ENCODE measurements at places on chromosomes 5 and 9.

DNA sequence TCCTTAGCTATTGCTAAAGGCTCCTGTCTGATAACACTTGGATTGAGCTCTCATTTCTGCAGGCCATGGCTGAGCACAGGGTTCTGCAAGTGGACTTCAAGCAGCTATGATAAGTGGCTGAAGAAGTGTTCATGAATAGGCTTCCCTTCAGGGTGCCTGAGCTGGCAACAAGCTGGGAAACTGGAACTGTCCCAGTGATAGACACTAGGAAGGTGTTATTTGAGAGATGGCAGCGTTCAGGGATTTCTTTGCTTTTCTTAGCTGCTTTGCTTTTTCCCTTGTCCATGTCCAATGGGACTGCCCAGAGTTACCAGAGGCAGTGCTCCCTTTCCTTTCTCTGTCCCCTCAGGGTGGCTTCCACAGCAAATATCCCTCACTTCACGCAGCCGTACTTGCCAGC lies 75.8 kb downstream of the INIP start:
- DNase-seq: no peak

- no peak for DNase-seq
These were observed 662 bp downstream of the SUSD3 start for GRCh38 chr9:93059011-93059714.

DNA sequence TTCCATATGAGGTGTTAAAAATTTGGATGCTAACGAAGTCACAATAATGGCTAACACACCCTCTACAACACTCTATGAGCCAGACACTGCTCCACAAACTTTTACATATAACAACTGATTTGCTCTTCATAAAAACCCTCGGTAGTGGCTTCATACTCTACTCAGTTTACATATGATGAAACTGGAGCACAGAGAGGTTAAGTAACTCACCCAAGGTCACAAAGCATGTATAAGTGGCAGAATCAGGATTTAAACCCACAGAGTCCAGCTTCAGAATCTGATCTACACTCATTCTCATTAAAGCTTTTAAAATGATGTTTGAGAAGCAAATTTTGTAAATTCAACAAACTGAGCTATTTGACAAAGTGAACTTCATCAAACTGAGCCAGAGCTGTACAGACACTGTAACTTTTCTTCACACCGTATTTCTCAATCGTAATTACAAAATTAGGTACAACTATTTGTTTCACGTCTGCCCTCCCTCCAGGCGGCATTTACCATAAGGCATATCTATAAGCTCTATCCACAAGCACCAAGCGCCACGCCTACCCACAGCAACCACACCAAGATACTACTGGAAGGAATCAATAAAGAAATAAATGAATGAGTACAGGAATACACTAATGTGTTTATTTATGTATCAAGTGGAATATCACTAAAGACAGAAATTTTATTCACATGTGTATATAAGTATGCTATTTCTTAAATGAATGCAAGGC lies 24.3 kb downstream of the TTC39B start:
- DNase-seq: no peak

GRCh38 chr5:142830241-142831008 lies 60.2 kb downstream of the ARHGAP26 start:
- no peak for DNase-seq

DNA sequence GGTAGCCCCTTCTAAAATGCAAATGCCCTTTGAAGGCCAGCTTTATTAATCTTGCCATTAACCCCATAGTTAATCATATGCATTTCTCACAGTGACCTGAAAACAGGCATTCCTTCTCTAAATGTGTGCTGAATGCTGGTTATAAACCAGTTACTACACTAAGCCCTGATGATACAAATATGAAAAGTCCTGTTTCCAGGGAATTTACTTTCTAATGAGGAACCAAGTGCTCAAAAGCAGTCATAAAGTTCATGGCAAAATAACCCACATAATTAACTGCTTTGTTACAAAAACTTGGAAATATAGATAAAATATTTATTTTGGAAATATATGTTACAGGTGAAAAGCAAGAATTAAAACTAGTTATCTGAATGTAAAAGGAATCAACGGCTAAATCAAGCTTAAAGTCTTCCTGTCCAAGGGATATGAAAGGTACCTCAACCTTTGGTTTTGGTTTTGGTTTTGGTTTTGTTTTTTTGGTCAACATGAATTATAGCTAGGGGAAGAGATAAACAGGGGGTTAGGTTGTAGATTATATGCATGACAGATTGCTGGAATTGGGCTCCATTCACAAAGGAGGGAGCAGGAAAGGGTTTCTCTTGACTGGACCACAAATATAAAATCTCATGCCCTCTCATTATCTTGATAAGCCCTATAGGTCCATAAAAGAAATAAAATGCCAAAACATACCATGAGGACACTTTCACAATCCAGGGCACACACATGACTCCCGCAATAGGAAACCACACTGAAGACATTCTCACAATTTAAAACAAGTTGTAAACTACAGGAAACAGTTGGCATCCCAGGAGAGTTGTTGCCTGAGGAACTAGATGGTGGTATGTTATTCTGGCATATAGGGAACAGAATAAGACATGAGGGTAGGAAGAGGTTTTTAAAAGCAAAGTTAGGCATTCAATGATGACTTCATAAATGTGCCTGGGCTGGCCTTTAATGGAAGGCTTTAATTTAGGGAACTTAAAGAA lies 46.7 kb upstream of the MACIR start:
- no peak for DNase-seq

DNA sequence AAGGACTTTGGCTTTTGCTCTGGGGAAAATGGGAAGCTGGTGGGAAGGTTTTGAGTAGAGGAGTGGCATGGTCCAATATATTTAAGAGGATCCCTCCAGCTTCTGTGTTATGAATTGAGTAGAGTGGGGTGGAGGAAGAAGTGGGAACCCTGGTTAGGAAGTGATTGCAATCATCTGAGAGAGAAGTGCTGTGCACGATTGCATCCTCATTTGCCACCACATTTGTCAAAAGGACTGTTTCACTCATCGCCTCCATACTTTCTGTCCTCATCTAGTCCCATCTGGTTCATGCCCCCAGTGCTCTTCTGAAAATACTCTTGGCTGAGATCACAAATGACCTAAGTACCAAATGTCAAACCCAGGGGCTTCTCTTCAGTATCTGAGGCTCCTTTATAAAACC lies 192.1 kb downstream of the RAB3C start:
- DNase-seq: no peak

DNA sequence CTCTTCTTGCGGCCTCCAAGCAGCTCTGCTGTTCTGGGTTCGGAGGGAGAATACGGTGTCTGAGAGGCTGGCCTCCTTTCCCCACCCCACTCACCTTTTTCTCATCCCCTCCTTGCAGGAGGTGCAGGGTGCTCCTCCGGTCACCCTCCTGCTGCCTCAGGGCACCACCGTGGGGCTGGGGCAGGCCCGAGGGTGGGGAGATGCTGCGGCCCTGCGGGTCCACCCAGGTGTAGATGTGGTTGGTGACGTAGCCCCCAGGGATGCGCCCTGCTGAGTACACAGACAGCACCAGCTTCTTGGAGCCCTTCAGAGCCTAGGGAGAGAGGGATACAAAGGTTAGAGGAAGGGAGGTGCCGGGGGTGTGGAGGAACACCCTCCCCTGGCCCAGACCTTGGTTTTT lies 26.8 kb downstream of the WHRN start:
- no peak for DNase-seq

DNA sequence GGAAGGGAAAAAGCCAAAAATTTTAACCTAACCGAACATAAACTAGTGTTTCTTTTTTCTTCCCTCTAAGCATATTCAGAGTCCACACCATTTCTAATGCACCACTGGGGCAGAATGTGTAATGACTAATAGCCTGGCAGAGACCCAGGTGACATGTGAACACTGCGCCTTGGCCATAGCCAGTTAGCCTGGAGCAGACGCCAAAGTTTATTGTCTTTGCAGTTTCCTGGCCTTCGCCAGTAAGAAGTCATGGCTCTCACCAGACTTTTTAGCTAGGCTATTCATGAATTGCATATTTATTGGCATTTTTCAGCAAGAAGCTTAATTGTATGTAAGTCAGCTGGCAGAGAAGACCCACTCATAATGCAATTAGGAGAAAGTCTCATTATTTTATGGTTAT lies 182.8 kb upstream of the SLC27A6 start:
- DNase-seq: no peak

DNA sequence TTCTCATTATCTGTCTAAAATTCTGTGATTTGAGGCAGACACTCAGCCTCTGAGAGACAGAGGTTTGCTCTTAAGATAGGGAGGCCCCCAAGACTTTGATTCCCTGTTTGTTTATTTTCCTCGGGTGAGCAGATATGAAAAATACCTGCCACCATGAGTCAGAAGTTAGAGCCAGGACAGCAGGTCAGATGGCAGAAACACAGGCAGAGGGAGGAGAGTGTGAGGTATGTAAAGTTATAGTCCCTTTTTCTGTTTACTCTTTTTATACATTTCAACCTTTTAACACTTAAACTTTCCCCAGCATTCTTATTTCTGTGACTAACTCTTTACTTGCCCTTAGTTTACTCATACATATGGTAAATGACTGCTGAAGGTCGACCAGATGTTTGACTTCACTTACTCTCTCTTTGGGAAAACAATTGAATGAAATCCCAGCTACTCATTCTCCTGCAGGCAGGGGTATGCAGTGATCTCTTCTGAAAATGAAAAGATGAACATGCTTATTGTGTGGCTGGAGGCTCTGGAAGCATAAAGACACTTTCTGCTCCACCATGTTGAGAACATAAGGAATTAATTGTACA lies 383.8 kb downstream of the NTRK2 start:
- no peak for DNase-seq

DNA sequence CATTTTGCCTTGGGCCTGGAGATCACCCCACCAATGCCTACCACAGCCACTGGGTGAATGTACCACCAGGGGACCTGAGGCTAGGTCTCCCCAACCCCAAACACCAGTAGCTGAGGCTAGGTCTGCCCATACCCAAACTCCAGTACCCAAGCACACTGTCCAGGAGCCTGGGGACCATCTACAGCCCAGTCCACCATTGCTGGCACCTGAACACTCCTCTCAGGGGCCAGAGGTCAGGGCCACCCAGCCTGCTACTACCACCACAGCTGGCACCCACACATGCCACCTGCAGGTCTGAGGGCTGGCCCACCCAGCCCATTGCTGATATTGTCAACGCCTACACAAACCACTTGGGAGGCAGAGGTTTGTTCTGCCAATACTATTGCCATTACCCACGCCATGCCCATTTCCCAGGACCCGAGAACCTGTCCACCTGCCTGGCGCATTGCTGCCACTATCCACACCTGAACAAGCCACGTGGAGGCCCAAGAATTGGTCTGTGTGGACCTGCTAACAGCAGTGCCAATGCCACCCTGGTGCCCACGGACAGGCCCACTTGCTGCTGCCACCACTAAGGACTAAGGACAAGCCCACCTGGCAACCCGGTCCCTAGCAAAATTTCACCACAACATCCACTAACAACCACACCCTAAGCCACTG lies 59.2 kb downstream of the ZDHHC21 start:
- DNase-seq: no peak

- DNase-seq: no peak
These were observed 37.5 kb upstream of the IQGAP2 start for GRCh38 chr5:76365561-76365960.

DNA sequence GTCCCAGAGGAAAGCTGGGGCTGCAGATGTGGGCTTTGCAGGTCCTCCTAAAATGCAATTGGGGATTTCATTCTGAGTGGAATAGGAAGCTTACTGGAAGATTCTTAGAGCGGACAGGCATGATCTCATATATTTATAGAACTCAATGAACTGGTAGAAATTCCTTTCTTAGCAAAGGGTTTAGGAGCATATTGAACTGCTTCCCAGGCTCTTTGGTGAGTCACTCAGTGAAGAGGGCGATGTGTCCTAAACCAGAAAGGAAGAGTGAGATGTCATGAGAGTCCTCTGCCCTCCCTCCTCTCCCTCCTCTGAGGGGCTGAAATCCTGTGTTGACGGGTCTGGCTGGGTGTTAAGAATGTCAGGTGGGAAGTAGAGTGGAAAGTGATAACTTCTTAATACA lies 26.3 kb upstream of the SEMA6A start:
- DNase-seq: no peak

DNA sequence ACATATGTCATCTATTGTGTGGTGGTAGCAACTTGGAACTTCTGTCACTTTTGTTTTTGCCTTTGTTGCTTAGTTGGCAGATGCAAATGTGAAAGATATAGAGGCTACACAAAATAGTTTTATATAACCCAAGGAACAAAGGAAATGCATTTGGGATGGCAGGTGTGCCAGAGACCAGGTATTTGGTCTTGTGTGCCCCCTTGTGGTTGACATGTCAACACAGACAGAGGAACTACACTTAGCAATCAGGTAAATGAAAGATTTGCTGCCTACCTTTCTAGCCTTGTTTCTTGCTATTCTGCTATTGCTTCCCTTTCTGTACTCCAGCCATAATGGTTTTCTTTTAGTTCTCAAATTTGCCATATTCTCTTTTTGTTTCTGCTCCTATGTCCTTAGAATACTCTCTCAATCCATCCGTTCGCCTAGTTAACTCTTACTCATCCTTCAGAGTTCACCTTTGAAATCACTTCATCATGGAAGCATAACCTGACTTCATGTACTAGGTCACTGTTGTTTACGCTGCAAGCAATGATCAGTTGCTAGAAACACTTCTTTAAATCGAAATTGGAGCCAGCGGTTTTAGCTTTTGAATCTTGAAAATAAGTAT lies 119.5 kb downstream of the TRPM3 start:
- no peak for DNase-seq

DNA sequence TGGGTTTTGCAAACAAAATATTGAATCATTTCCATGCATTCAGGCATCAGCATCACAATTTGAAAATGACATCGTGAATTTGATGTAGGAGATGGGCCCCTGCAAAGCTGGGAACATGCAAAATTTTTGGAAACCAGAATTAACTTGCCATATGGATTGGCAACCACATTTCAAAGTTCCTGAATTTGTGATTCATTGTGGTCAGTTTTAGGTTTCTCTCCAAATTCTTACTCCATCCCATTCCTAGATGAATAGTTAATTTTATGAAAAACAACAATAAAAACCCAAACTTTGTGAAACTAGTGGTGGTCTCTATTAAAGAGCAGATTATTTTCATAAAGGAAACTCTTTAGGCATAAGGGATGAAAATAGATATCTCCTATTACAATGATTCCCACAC lies 107.8 kb upstream of the SLIT3 start:
- DNase-seq: no peak

GRCh38 chr9:136153381-136154065 lies 34.8 kb upstream of the TMEM250 start:
- DNase-seq: no peak

Measured in right lobe of liver (tissue), 6 donors.